ENCODE measurements at places on chromosomes 3 and 15.

DNA sequence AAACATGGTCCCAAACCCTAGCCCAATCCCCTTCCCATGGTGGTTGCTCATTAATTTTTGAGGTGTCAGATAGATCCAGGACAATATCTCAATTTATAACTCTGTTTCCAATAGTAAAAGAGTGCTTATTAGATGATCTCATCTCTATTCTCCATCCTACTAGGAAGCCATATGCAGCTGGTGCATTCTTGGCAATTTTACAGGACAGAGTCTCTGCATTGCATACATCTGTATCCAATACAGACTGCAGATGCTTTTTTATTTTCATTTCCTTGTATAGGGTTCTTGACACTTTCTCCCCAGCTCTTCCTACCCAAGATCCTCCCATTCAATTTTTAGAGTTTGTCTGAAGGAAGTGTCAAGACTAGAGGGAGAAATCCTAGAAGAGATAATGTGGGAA lies 194.8 kb upstream of the DPH6 start:
- DNase-seq: no peak

- no peak for DNase-seq
These were observed 38.0 kb downstream of the SENP2 start for GRCh38 chr3:185623939-185624665.

DNA sequence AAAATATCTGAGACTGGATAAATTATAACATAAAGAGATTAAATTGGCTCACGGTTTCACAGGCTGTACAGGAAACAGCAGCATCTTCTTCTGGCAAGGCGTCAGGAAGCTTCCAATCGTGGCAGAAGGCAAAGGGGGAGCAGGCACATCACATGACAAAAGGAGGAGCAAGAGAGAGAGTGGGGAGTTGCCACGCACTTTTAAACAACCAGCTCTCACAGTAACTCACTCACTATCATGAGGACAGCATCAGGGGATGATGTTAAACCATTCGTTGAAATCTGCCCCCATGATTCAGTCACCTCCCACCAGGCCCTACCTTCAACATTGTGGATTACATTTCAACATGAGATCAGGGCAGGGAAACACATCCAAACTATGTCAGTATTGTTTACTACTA lies 114.5 kb upstream of the SPATA16 start:
- DNase-seq: no peak

DNA sequence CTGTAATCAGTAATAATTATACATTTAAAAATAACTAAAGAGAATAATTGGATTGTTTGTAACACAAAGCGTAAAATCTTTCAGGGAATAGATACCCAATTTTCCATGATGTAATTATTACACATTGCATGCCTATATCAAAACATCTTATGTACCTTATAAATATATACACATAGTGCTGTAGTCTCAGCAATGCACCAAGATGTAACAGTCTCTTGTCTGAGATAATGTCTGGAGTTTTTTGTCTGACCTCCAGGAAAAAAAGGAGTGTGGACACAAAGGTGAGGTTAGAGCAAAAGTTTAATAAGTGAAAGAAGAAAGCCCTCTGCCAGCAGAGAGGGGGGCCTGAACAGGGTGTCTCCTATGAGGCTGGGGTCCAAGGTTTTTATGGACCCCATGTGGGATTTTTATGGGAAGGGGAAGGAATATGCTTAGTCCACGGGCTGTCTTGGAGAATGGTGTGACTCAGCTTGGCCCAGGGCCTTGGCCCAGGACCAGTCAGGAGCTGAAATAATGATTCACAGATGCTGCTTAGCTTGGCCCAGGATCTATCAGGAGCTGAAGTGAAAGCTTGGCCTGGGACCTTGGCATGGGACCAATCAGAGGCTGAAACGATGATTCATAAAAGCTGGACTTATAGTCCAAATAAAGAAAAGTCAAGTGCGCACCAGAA lies 545.0 kb downstream of the ZPLD1 start:
- peak; percentile 44 for DNase-seq

DNA sequence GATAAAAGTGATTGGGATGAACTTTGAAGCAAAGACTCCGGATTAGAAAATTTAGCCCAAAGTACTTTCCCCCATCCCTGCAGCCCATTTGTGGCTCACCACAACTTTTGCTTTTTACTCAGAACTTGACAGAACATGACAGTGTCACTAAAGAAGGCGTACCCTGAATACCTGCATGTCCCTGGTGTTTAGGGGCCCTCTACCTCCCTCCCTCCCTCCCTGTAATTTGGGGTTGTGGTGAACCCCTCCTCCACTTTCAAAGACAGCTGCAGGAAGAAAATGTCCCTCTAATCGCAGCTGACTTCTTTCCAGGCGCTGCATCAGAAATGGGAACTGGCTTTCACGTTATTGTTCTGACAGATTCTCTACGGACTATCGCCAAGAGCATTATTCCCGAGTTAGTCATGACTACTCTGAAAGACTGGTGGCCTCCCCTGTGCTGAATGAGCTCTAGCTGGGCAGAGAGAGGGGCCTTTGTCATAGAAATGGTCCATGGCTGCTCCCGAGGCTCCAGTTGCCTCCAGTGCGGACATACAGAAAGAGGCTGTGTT lies 93.2 kb upstream of the ARHGEF3 start:
- DNase-seq: no peak

DNA sequence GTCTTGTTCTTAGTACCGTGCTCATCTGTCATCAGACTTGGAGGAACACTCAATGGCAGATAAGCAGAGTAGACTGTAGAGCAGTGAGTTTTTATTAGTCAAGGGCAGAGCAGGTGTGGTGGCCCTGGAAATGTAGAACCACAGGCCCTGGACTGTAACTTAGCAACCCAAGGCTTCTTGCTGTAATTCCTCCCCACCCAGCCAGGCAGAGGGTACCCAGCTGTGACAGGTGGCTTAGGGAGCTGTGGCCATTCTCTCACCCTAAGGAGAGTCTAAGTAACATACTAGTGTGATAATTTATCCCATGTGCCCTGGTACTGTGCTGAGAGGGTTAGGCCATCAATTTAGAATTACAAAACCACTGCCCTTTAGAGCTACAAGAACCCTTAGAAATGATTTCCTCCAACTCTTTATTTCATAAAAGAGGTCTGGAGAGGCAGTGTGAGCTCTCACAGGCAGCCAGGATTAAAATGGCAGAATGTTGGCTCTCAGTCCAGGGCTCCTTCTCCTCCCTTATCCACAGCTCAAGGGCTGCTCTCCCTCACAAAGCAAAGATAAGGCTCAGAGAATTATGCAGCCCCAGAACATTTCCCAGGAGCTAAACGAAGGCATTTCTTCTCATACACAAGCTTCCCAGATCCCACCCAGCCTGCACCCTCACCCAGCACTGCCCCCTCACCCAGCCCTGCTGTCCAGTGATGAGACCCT lies 3.0 kb downstream of the POMGNT2 start:
- DNase-seq: no peak

- DNase-seq: no peak
These were observed 8.1 kb downstream of the GOLGA6L2 start for GRCh38 chr15:23438816-23439466.

GRCh38 chr3:27659279-27660021 lies 62.7 kb downstream of the EOMES start:
- DNase-seq: no peak

DNA sequence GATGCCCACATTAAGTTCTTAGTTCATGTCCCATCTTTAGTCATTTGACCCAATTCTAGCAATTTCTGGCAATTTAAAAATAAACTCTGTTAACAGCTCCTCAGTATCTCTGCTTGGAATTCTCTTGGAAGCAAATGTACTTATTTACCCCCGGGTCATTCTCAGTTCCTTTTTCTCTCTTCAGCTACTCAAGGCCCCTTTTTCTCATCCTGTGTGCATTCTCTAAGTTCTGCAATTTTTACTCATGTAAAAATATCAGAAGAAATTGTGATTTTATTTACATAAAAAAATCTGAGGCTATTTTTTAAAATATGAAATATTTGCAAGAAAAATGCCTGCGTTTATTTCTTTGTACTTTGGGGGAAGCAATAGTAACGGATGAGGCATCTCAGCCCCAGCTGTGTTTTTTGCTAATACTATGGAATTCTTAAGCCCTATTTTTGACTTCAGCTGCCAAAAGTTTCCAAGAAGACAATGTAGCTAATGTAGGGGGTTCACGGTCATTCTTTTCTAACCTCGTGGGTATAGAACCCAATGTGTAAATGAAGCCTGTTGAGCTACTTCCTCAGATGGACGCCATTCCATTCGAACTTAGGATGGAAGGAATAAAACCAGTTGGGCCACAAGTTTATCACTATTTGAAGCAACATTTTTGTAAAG lies 20.0 kb downstream of the CERS3 start:
- no peak for DNase-seq

GRCh38 chr15:42007386-42007785 lies 13.5 kb downstream of the PLA2G4E start:
- no peak for DNase-seq

GRCh38 chr15:52649686-52650085 lies 29.5 kb downstream of the ATOSA start:
- DNase-seq: no peak

DNA sequence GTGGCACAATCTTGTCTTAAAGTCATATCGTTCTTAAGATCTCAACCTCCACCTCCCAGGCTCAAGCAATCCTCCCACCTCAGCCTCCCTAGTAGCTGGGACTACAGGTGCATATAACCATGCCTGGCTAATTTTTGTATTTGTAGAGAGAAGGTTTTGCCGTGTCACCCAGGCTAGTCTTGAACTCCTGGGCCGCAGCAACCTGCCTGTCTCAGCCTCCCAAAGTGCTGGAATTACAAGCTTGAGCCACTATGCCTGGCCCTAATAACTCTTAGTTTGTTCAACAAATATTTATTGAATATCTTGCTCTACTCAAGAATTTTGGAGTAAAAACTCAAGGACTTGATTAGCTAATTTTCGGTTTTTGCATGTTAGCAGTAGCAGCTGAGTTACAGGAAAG lies 19.4 kb upstream of the EDEM1 start:
- DNase-seq: no peak

GRCh38 chr15:36755341-36756000 lies 176.0 kb downstream of the CDIN1 start:
- DNase-seq: no peak

- DNase-seq: no peak
These were observed 52.8 kb downstream of the DHX30 start for GRCh38 chr3:47855461-47856383.

- DNase-seq: no peak
These were observed 262.2 kb downstream of the MEX3B start for GRCh38 chr15:81783586-81783985.

DNA sequence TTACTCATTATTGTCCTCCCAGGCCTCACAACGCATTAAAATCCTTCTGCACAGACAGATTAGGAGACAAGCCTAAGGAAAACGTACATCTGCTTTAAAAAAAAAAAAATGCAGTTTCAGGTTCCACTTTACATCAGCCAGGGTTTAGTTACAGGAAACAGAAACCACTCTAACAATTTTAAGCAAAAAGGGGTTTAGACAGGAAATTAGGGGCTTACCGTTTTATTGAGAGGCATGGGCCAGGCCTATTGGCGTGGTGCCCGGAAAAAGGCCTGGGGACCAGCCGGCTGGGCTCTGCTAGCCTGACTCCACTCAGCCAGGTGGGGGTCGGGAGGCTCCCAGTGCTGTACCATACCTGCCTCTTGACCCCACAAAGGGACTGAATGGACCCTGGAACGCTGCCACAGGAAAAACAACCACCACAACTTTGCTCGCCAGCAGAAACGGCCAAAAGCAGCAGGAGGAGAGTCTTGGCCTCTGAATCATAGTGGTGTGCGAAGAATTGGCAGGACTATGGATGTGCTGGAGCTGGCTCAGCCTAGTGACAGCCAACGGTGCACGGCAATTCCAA lies 124.3 kb downstream of the CHSY1 start:
- no peak for DNase-seq

DNA sequence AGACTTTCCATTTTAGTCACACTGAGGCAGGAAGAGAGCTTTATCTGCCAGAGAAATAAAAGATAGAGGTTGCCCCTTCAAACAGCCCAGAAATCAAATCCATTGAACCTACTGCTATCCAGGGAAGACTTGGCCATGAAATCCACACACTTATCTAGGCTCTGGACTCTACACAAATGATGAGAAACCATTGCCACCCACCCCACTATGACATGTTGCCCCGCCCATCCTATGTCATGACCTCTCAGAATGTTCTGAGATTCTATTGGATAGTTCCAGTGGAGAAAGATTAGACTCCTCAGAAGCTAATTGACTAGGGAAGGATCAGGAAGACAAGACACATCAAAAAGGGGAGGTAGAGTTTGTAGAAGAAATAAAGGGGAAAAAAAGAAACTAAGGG lies at the start of gene TMCO5A:
TMCO5A (plus strand) TSS at position 301 of the 400 bp plus-strand sequence. CDS start 1,684 bp downstream, outside the sequence.
- DNase-seq: no peak

GRCh38 chr3:113551820-113552219 lies 19.5 kb downstream of the SIDT1 start:
- no peak for DNase-seq

GRCh38 chr3:186261638-186262037 lies 100.4 kb downstream of the DGKG start:
- DNase-seq: no peak

DNA sequence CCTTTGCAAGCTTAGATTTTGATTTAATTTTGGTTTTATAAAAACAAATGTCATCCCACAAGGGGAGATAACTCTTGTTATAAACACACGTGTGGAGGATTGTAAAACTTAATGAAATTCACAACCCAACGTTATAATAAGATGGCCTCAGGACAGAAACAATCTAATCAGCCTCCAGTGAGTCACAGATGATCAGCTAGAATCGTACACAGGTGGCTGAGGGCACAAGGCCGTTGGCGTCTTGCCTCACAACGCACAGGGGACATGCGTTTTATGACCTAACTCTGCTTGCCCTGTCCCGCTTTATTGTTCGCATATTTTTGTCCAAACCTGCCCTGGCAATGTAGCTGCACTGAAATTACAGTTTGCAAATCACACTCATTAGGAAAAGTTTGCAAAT lies 121.9 kb upstream of the PDZRN3 start:
- no peak for DNase-seq

- DNase-seq: no peak
These were observed 141.7 kb downstream of the TJP1 start for GRCh38 chr15:29680465-29681165.

DNA sequence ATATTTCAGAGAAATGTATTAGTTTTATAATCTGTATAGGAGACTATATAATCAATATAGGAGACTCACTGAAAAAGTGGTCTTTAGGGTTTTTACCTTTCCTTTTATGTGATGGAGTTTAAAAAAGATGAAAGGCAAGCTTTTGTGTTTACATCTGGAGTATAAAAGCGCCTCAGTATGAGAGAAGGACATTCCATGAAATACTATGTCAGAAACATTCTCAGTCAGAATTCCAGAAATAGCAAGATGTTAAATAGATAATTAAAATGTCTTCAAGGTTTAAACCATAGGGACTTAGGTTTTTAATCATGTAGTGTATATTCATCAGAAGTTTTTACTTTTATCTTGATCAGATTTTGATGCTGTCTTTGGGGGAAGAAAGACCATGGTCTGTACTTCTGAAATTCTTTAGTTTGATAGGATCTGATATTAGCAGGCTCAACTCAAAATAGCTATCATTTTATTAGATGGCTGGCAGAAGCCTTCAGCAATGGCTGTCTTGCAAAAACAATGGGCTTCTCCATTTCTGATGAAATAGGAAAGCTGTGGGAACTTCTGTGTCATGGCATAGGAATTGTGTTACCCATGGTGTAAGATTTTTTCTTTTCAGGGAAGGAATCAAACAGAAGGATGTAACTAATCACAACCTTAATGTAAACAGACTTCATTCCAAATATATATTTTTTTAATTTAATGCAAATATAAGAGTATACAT lies 209.6 kb upstream of the PLSCR5 start:
- DNase-seq: no peak
